ENCODE measurements at places on chromosomes 7 and 10. TPM values are rescaled to one million over a fixed set of nuclear protein-coding genes. Genes with fewer than 3 reads are reported as not detected.

- no peak for DNase-seq
Observed at GRCh38 chr7:80216996-80217842, 82.6 kb downstream of the GNAI1 start.

CYP26C1 gene
- polyA plus RNA-seq, result 0.06 TPM

DNA sequence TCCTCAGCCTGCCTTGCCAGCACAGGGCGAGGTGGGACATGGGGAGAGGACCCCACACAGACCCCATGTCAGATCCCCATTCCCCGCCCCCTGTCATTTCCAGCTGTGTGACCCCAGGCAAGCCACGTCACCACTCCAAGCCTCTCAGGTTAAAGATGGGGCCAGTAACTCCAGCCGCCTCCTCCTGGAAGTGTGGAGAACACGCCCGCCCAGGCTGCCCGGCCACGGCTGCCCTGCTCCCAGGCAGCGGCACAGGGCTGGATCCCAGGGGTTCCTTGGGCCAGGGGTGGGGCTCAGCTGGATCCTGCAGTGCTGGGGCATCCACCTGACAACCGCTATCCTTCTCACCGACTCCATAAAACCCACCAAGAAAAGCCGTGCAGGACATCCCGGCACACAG lies 86.1 kb downstream of the PDGFA start:
- no peak for DNase-seq

GRCh38 chr10:123575105-123575504 lies 91.0 kb upstream of the GPR26 start:
- no peak for DNase-seq
